Activated T-cell treated with anti-CD3 and anti-CD28 coated beads, Interleukin-2, amount 50 U/mL, for 72 hours (primary cell): ENCODE measurements at places on chromosomes 6 and 20. TPM values are rescaled to one million over a fixed set of nuclear protein-coding genes. Genes with fewer than 3 reads are reported as not detected.

DNA sequence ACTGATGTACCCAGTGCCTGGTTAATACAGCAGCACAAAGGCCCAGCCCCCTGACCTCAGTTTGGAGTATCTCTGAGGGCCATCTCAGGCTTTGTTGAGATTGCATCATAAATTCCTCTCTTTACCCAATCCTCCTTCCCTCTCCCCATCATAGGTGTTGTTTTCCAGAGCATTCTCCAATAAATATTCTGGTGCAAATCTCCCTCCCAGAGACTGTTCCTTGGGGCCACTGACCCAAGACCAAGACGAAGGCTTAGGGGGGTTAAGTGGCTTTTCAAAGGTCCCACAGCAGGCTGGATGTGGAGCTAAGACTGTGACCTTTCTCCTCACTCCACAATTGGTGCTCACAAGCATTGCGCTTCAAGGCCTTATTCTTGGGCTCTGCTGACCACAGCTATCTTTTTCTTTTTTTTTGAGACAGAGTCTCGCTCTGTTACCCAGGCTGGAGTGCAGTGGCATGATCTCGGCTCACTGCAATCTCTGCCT lies 72.4 kb upstream of the ZMYND8 start:
- H3K4me3 ChIP-seq = no peak overlapping the region
- no peaks in the 10 kb centered on the region for H3K27me3 ChIP-seq
- H3K27ac ChIP-seq = peak overlapping the region; percentile 28
- no peak for DNase-seq

- no peaks in the 10 kb centered on the region for H3K36me3 ChIP-seq
- H3K27me3 ChIP-seq = peaks cover 43% of the 10 kb centered on the region
- no peak for DNase-seq
- H3K4me1 ChIP-seq = peaks cover 6% of the 10 kb centered on the region
- H3K27ac ChIP-seq = no peak overlapping the region
Measured at GRCh38 chr6:3902871-3903648, 53.9 kb downstream of the FAM50B start.

The FERMT1 gene
- 0.34 TPM for total RNA-seq

The ZKSCAN4 gene
- 7.6 TPM for total RNA-seq

- no peaks in the 10 kb centered on the region for H3K36me3 ChIP-seq
- peak overlapping the region; percentile 70 for H3K27ac ChIP-seq
- H3K4me3 ChIP-seq = peak overlapping the region; percentile 89
- peaks cover 89% of the 10 kb centered on the region for H3K27me3 ChIP-seq
- peaks cover 5% of the 10 kb centered on the region for H3K4me1 ChIP-seq
Measured at GRCh38 chr20:40689943-40690835, 1.2 kb upstream of the MAFB start.

GRCh38 chr6:101784094-101784493 lies 390.6 kb downstream of the GRIK2 start:
- H3K36me3 ChIP-seq = no peaks in the 10 kb centered on the region
- no peaks in the 10 kb centered on the region for H3K4me1 ChIP-seq
- H3K4me3 ChIP-seq = no peak overlapping the region
- DNase-seq = no peak

DNA sequence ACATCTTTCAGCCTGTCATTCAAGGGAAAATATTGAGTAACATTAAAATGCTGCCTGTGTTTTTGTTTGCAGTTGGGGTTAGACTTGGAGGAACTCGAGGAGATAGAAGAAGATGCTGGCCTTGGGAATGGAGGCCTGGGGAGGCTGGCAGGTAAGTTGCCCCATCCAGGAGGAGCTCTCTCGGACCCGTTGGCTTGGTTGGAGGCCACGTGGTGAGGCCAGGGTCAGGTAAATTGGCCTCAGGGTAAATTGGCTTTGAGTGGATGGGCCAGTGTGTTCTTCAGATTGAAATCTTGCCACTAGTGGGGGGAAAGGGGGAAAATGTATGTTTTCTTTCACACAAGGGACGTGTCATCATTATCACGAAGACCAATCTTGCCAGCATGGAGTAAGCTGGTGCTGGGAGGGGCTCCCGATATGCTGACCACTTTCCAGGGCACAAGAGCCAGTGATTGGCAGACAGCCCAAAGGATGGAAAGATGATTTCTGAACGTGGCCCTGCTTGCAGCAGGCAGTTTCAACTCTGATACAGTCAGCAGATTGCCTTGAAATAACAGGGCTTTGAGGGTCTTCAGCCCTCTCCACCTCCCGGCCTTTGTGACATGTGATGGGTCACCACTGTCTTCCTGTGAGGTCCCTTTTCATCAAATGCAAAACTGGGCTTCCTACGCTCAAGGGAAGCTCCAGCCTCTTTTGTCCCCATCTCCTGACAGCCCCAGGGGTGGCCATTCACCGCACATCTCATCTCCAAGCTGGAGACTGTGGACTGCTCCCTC lies 21.4 kb downstream of the PYGB start:
- H3K27ac ChIP-seq = no peak overlapping the region
- no peaks in the 10 kb centered on the region for H3K27me3 ChIP-seq
- DNase-seq = no peak
- H3K36me3 ChIP-seq = peaks cover 4% of the 10 kb centered on the region

The PLN gene
- total RNA-seq = not detected

DNA sequence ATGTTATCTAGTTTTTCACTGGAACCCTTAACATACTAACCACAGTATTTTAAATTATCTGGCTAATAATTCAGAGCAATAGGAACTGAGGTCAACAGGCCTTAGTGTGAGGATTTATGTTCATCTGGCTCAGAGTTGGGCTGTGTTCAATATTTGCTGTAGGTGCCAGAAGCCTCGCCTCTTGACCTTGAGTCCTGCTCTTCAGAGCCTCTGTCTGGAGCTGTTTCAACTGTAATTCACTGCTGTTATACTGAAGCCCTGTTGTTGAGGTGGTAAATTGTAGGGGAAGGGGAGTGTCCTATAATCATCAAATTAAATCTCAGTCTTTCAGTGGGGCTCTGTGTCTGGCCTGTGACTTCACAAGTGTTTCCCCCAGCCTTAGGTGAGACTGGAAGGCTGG lies 184.4 kb downstream of the CDH26 start:
- H3K27me3 ChIP-seq = no peaks in the 10 kb centered on the region
- DNase-seq = no peak
- H3K36me3 ChIP-seq = no peaks in the 10 kb centered on the region
- H3K4me1 ChIP-seq = peaks cover 4% of the 10 kb centered on the region
- no peak overlapping the region for H3K27ac ChIP-seq
- H3K4me3 ChIP-seq = no peak overlapping the region

- H3K4me3 ChIP-seq = no peak overlapping the region
- H3K4me1 ChIP-seq = peaks cover 40% of the 10 kb centered on the region
- H3K27ac ChIP-seq = no peak overlapping the region
- no peak for DNase-seq
- peaks cover 6% of the 10 kb centered on the region for H3K36me3 ChIP-seq
- H3K27me3 ChIP-seq = no peaks in the 10 kb centered on the region
Measured at GRCh38 chr20:34578521-34578920, 20.0 kb downstream of the MAP1LC3A start.

The MAS1 gene
- not detected for total RNA-seq
